Stimulated activated naive CD4-positive, alpha-beta T cell treated with Interleukin-2 at 50 U/mL for 16 hours (primary cell): ENCODE measurements at places on chromosomes 5 and 9.

- no peak for DNase-seq
These were observed 71.0 kb upstream of the EQTN start for GRCh38 chr9:27367921-27368315.

DNA sequence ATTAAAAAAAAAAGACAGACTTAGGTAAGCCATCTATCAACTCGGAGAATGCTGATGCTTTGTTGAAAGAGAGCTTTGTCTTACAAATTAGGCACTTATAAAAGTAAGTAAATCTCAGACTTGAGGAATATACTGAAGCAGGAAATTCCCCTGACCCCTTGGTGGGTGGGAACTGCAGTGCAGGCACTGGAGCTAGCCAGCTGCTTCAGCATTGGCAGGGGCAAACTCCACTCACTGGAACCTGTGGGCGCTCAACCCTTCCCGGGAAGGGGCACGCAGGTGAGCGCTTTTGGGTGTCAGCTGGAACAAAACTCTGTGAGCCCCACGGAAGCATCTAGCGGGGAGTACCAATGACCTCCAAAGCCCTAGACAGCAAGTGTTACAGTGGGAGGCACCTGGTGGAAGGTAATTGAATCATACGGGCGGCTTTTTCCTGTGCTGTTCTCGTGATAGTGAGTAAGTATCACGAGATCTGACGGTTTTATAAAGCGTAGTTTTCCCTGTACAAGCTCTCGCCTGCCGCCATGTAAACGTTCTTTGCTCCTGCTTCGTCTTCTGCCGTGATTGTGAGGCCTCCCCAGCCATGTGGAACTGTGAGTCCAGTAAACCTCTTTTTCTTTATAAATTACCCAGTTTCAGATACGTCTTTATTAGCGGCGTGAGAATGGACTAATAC lies 628.0 kb upstream of the CDH18 start:
- DNase-seq, result no peak

- DNase-seq, result no peak
These were observed 180.2 kb downstream of the HSPA4 start for GRCh38 chr5:133232011-133232410.

DNA sequence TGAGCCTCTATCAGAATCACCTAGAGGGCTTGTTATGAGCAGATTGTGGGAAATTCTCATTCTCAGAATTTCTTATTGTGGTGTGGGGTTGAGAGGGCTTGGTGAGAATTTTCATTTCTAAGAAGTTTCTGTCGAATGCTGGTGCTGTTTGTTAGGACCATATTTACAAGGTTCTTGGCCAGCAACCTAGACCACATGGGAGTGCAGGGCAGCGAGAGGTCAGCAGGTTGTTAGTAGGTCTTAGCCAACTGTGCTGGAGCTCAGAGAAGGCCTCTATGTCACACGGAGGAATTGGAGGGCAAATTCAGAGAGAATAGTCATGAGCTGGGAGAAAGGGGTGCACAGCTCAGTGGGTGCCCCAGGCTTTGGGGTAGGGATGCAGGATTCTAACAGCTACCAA lies 357.0 kb downstream of the LRRC70 start:
- no peak for DNase-seq

DNA sequence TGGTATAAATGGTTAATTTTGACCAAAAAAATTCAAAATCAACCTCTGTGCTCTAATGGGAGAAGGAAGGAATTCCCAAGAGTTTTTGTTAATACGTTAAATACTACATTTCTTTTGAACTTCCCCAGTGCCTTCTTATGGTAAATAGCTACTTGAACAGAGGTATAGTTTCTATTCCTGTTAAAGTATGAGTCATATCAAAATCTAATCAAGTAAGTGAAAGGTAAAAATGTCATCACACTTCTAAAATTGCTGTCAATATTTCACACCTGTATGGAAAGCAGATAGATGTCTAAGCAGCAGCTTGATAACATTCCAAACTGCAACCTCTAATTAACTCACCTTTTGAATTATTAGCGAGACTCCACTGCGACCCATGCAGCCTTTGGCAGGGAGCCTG lies 214.1 kb upstream of the MEF2C start:
- DNase-seq, result no peak

DNA sequence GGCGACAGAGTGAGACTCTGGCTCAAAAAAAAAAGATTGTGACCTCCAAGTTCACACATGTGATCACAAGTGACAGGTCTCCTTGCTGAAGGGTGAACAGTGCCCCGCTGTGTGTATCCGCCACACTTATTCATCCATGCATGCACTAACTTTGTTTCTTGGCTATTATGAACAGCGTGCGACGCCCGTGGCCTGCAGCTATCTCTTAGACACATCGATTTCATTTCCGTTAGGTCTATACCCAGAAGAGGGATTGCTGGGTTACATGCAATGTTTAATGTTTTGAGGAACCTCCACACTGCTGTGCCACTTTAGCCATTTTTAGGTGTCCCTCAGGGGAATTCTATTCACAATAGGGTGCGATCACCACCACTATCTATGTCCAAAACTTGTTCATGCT lies 12.1 kb upstream of the EGFL7 start:
- DNase-seq, result no peak

- no peak for DNase-seq
These were observed 133.4 kb downstream of the SEMA6A start for GRCh38 chr5:116441223-116441622.

DNA sequence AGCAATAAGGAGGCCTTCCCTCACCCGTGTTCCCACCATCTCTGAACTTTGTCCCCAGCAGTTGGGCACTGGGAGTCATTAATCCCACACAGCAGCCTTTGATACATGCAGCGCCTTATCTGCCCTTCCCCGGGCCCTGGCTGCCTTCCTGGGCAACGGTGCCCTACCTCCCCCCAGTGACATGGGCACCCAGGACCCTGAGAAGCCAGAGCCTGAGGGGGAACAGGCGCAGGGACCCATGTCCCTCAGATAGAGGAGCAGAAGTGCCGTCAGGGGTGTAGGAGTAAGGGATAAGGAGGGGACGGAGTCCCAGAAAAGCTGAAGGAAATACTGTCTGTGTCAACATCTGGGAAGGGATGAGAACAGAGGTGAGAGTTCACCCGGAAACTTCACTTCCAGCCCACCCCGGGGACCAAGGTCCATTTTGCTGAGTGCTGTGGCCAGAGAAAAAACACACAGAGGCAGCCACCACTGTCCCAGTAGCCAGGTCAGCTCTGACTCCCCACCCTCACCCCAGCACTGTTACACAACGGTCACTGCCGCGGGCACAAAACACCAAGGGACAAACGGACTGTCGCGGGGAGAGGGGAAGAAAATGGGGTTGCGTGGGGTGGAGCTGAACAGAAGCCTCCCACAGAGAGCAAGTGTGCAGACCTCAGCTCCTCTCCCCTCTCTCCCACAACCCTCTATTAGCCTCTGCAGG lies 3.8 kb downstream of the PCDH1 start:
- DNase-seq, result no peak

DNA sequence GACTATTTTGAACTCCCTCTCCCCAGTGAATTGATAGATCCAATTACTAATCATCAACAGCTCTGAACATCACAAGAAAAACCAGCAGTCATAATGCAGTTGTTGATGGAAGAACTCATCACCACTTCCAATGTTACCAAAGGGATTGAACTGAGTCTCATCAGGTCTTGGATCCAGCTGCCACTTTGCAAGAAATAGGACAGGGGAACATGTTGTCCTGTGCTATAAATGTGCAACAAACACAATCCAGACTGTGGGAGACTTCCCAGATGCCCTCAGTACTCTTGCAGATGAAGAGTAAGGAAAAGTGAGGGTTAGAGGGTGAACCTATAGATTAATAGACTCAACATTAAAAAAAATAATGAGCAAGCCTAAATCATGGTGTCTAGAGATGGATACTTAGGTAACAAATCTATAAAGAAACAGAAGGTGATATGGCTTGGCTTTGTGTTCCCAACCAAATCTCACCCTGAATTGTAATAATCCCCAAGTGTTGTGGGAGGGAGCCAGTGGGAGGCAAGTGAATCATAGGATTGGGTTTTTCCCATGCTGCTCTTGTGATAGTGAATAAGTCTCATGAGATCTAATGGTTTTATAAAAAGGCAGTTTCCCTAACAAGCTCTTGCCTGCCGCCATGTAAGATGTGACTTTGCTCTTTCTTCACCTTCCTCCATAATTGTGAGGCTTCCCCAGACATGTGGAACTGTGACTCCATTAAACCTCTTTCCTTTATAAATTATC lies 63.4 kb upstream of the PAPPA start:
- no peak for DNase-seq

DNA sequence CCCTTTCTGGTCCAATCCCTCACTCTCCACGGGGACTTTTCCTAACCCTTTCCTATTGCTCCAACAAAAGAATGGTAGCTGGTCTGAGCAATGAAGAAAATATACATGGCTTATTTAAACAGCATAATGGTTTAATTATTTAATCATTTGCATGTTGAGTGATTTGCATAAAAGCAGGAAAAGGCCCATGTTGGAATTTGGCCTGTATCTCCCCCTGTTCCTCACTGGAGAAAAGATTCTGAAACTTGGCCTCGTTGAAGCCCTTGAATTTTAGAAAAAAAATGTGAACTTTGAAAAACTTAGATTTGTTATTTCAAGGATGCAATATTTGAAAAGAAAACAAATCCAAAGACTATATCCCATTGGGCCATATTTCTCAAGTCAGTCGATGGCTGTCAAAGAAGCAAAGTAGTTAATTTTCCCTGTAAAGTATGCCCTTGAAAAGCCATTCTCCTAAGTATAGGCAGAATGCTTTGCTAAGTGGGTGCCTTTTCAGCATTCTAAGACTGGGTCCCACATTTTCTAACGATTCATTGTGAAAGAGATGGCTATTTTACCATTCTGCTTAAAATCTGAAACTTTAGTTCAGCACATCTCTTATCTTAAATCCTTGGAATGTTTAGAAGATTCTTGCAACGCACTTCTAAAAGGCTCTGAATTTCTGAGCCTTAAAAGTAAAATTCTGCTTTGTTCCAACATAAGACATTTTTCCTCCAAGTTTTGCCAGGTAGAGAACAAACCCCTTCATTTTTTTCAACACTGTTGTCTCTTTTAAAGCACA lies 428.8 kb downstream of the ARHGEF28 start:
- no peak for DNase-seq

GRCh38 chr9:33197279-33198152 lies 30.4 kb upstream of the B4GALT1 start:
- DNase-seq, result no peak

DNA sequence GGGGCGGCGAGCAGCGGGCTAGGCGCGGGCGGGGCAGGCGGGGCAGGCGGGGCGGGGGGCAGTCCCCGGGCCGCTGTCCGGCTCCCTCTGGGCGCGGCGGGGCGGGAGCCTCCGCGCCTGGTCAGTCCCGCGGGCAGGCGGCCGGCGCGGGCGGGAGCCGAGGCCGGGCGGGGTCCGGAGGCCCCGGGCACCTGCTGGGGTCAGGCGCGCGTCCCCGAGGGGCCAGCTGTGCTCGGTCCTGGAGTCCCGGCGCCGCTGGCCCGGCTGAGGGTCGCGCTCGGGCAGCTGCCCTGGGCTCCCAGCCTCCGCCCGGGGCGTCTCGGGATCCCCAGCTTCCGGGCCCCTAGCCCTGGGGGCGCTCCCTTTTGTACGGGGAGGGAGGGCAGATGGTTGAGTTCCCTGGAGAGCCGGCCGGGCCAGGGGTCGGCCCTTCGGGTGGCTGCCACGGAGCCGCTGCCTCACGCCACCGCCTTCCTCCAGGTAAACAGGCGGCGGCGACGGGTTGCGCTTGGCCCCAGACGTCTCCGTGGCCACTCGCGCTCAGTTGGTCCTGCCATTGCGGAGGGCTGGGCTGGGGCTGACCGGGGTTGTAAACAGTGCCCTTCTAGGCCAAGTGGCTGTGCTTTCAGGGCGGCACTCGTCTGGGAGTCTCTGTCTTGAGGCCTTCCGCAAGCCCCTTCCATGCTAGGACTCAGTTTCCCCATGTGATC lies 473 bp downstream of the ZBTB34 start:
- DNase-seq, result no peak

DNA sequence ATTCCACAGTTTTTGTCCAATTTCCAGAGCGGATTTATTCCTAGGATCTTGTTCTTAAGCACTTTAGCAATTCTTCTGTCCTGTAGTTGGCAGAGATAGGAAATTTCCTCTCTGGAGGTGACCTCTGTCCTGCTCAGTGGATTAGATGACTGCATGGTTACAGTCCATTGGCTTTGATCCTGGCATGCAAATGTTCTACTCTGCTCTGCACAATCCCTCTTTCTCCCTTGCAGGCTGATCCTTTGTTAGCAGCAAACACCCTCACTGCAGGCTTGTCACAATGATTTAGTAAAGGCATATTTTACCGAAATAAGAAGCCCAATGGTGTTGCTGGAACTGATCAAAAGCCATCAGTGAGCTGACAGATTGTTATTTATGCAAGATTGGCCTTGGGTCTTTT lies 243.8 kb downstream of the COX7C start:
- no peak for DNase-seq

- DNase-seq, result no peak
These were observed 65.0 kb downstream of the MELK start for GRCh38 chr9:36637491-36638270.

DNA sequence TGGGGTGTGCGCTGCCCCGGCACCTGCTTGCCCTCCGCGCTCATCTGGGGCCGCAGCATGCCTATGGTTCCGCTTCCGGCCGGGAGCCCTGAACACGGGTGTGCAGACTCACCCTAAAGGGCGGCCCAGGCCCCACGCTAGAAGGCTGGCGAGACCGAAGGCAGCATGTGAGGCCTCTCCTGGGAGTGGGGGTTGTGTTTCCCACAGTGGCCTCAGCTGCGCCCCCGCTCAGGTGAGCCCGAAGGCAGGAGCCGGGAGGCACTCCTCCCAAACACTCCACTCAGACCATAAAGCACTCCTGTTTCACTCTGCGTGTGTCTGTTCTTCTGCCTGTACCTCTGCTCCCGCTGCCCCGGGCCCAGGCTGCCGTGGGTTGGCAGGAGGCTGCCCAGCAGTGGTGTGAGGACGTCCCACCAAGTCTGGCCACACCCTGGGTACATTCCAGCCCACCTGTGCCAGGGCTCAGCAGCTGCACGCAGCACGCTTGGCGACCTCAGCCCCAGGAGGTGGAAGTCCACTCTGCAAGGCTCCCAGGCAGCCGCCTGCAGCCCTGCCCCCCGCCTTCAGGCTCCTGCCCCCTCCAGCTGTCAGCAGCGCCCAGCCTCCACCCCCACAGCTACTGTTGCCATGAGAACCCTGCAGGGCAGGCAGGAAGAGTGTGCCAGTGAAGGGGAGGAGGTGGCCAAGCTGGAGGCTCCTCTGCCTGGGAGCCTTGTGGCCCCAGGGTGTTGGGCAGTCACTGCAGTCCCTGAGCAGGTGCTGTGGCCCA lies 1.2 kb upstream of the AJM1 start:
- DNase-seq, result no peak

- no peak for DNase-seq
These were observed 88.5 kb downstream of the FAM174A start for GRCh38 chr5:100623719-100624118.
